Activated CD4-positive, alpha-beta memory T cell treated with anti-CD3 and anti-CD28 coated beads for 36 hours (primary cell): ENCODE measurements at places on chromosomes 7 and 10. TPM values are rescaled to one million over a fixed set of nuclear protein-coding genes. Genes with fewer than 3 reads are reported as not detected.
A peak's percentile ranks its signal among the peaks of the same experiment; 100 is the strongest.

The CLCN1 gene
- total RNA-seq: not detected

The ELFN1 gene
- total RNA-seq: 0.12 TPM

The CALHM2 gene
- total RNA-seq: 22.5 TPM

The OPALIN gene
- total RNA-seq: not detected

The SLC13A1 gene
- total RNA-seq: not detected

The IMMP2L gene
- 20.5 TPM for total RNA-seq

The SORCS3 gene
- not detected for total RNA-seq

The OR2AE1 gene
- total RNA-seq: not detected

- no peak for DNase-seq
Observed at GRCh38 chr7:102117743-102118142, 168.9 kb upstream of the SH2B2 start.

- no peak for DNase-seq
Observed at GRCh38 chr7:44673324-44673723, 66.9 kb downstream of the OGDH start.

DNA sequence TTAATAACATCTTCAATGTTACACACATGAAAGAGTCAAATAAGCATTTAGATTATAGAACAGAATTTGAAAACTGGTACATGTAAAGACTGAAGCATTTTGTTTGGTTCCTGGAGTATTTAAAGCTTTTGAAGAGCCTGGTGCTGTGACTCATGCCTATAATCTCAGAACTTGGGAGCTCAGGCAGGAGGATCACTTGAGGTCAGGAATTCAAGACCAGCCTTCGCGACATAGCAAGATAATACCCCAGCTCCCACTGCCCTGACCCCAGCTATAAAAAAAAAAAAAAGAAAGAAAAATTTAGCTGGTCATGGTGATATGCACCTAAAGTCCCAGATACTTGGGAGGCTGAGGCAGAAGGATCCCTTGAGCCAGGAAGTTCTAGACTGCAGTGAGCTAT, 87.8 kb downstream of the HDAC9 start:
- no peak for DNase-seq

DNA sequence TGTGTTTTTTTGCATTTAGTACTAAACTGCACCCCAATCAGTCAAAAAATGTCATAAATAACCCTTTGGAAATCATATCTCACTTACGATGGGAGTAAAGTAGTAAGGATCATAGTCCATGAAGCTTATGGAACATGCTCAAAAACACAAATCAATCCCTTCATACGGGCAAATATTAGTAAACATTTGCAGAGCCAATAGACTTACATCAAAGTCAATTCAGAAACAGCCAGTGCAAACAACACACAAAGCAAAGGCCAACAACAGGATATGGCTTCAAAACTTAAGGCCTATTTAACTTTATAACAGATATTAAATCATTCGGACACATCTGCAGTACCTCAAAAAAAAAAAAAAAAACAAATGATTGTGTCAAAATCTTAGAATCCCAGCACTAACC, 32.1 kb downstream of the SGCE start:
- no peak for DNase-seq

DNA sequence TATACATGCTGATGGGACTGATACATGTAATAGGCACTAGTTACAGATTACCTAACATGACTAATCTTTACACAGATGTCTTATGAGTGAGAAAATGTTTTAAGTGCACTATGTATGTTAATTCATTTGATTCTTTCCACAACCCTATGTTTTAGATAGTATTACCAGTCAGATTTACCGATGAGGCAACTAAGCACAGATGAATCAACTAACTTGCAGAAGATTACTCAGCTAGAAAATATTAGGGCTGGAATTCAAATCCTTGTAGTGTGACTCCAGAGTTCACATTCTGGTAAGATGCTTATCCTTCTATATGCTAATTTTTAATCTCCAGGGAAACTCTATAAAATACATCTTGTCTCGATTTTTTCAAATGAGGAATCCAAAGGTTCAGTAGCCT, 964.9 kb downstream of the REEP3 start:
- DNase-seq: no peak

GRCh38 chr7:5607951-5608656, 173.4 kb downstream of the RNF216 start:
- no peak for DNase-seq

DNA sequence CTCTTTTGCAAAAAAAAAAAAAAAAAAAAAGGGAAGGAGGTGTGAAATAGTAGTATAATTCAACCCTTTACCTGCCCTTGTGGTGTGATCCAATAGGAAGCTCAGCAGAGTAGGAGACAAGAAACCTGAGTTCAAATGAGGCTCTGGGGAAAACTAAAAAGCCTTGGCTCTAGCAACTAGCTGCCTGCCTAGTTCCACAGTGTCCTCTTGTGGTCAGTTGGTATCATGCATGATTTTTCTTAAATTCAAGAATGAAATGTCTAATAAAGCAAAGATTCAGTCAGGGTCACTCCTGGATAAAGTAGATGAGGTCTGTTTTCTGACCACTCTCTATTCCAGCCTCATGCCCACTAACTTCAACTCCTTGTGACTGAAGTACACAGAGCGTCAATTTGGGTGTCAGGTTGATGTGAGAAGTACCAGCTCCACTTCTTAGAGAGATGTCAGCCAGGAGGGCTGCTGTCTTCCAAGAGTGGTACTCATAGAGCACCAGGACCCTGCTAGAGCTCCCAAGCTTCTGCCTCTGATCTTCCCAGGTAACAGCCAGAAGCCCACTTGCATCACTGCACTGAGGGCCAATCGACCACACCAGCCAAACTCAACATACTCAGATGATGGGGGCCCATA, 10.5 kb downstream of the LSM5 start:
- no peak for DNase-seq

DNA sequence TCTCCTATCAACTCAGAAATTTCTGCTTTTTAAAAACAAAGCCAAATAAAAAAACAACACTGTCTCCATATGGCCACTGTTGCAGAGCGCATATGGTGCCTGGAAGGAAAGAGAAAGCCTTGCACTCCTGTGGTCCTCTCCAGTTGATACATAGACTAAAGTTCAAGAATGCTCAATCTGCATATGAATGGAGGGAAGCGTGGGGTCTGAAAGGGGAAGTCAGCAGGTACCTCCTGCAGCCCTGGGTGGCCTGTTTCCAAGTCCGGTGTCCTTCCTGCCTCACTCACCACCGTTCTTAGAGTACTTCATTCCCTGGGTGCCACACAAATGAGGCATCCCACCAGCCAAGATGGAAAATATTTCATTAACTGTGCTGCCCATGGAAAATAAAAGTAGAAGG, 138.3 kb upstream of the PALS2 start:
- DNase-seq: no peak

DNA sequence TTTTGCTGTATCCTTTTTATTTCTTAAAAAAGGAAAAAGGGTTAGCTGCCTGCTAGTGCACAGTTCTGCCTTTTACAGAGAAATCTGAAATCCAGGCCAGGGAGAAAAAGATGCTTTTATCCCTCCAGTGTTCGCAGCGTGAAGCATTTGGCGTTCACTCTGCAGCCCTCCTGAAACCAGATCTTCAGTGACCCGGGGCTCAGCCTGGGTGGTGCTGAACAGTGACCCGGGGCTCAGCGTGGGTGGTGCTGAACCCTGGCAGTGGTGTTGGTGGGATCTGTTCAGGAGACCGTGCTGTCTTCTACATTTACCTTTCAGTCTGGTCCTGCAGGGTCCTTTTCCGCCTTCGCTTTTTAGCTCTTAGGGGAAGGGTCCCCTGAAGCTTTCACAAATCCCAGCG, 164.7 kb upstream of the KLF6 start:
- no peak for DNase-seq

- DNase-seq: no peak
Observed at GRCh38 chr10:42809676-42810075, 27.1 kb downstream of the BMS1 start.

- DNase-seq: no peak
Observed at GRCh38 chr7:132377703-132378584, 198.3 kb downstream of the PLXNA4 start.

- no peak for DNase-seq
Observed at GRCh38 chr10:67669978-67670377, 26.0 kb downstream of the CTNNA3 start.

GRCh38 chr7:134785842-134786241, 6.4 kb downstream of the CALD1 start:
- no peak for DNase-seq

GRCh38 chr10:101071267-101071884, 9.6 kb downstream of the KAZALD1 start:
- DNase-seq: peak; percentile 45

DNA sequence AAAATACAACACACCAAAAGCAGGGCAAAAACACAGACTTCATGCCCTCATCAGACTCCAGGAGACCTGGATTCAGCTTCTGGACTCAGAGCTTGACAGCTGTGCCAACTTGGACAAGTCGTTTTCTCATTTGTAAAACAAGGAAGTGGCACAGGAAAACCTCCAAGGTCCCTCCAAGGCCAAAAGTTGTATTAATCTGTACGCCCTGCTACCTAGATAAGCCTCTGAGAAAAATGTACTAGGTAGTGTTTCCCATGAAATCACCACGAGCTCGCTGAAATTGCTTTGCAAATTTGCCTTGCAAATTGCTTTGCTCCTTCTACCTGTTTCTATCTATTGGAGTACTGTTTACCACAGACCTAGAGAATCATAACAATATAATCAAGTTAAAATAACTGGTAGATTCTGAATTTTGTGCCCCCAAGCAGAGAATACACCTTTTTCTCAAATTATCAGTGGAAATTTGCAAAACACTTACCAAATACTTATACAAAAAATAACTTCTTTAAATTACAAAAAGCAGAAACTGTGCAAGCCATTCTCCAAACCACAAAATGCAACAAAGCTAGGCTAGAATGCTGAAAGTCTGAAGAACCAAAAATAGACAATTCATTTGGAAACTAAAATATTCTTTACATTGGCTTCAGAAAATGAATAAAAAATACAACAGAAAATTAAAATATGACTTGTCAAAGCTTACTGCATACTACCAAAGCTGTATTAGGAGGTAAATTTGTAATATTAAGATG, 158.1 kb upstream of the CHST15 start:
- DNase-seq: no peak

- DNase-seq: no peak
Observed at GRCh38 chr10:71777213-71777985, 4.1 kb upstream of the VSIR start.

DNA sequence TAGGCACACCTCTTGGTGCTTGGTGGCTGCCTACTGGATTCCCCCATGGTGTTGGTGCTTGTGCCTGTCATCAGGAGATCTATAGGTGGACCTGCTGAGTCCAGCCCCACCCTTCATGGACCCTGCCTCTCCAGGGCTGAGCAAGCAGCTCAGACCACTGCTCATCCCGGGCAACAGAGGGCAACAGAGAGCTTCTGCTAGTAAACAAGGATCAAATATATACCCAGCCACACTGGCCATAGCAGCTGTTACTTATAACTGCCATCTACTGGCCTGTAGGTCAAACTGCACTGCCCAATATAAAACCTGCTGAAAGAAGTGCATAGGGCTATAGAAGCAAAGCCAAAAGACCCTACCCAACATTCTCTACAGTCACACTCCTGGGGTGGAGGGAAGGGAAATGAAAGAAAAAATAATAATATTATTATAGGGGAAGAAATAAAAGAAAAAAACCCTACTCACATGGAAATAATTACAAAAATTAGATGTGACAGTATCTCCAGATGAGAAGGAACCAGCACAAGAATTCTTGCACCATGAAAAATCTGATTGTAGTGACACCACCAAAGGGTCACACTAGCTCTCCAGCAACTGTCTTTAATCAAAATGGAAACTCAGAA, 54.9 kb upstream of the ZNF800 start:
- DNase-seq: peak; percentile 52

GRCh38 chr7:1224086-1224716, 8.5 kb upstream of the UNCX start:
- DNase-seq: no peak

DNA sequence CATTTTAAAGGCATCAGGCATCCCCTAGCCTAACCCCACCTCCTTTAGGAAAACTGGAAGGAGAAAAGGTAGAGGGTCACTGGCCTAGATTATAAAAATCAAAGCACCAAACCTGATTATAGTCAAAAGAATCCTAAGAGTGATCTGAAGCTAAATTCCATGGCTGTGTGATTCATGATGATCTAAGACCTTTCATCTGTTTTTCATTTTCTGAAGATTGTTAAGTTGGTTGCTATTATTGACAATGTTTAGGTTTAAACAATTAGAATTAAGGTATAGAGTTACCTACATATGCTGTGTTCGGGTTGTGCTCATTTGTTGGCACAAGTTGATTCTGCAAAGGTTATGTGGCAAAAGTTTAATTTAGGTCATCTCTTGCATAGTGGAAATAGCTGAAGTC, 148.7 kb downstream of the BICC1 start:
- DNase-seq: no peak
